ENCODE measurements at places on chromosomes 5 and 9. TPM values are rescaled to one million over a fixed set of nuclear protein-coding genes. Genes with fewer than 3 reads are reported as not detected.

GRCh38 chr5:10695055-10695649, 65.9 kb downstream of the DAP start:
- H3K4me3 ChIP-seq: no peak overlapping the region
- no peak overlapping the region for H3K27ac ChIP-seq
- H3K27me3 ChIP-seq: no peaks in the 10 kb centered on the region
- no peak for DNase-seq
- peaks cover 60% of the 10 kb centered on the region for H3K36me3 ChIP-seq
- H3K4me1 ChIP-seq: peaks cover 3% of the 10 kb centered on the region

GRCh38 chr5:154193701-154194121, 3.2 kb downstream of the GALNT10 start:
- H3K4me3 ChIP-seq: no peak overlapping the region
- peaks cover 19% of the 10 kb centered on the region for H3K36me3 ChIP-seq
- no peak for DNase-seq

GRCh38 chr9:134545543-134546245, 95.9 kb upstream of the COL5A1 start:
- H3K4me1 ChIP-seq: no peaks in the 10 kb centered on the region
- no peak overlapping the region for H3K4me3 ChIP-seq
- no peaks in the 10 kb centered on the region for H3K36me3 ChIP-seq

DNA sequence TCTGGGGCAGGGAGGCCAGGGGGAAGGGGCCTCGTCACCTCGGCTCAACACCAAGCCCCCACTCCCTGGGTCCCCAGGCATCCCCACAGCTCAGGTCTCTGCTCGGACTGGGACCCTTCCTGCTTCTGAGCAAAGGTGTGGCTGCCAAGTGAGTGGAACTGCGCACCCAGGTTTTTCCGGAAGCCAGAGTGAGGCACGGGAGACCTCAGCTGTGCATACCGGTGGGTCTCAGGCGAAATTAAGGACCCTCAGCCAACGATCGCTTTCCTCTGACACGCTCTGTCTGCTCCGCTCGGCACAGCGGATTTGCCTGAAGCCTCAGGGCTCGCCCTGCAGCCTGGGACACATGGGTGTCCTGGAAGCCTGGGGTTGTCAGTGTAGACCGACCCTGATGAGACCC, 41.0 kb upstream of the IRX4 start:
- H3K27ac ChIP-seq: no peak overlapping the region
- no peaks in the 10 kb centered on the region for H3K36me3 ChIP-seq
- peaks cover 38% of the 10 kb centered on the region for H3K27me3 ChIP-seq
- no peaks in the 10 kb centered on the region for H3K4me1 ChIP-seq
- DNase-seq: no peak

TUSC1 gene
- not detected for total RNA-seq

GFI1B gene
- 73.4 TPM for total RNA-seq
